ENCODE measurements at places on chromosomes 1 and 21. TPM values are rescaled to one million over a fixed set of nuclear protein-coding genes. Genes with fewer than 3 reads are reported as not detected.

Gene ANGPTL1
- total RNA-seq: not detected

Gene TMPRSS3
- 19.6 TPM for total RNA-seq

Gene TRIM67
- not detected for total RNA-seq

DNA sequence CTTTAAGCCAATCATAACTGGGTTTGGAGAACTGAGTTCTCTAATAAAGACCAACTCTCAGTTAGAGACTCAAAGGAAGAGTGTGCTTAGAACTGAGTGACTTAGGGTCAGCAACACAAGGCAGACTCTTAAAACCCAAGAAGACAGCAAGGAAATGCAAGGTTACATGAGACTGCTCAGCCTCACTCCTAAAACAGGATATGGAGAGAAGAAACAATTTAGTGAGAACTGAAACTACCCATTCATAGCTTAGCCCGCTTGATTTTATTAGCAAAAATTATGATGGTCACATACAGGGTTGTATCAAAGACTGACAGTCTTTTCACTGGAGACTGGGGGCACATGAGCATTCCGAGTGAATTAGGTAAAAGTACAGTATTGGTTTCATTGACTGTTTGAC, 78.9 kb upstream of the DMRTA2 start:
- no peaks in the 10 kb centered on the region for H3K4me1 ChIP-seq
- no peaks in the 10 kb centered on the region for H3K36me3 ChIP-seq
- H3K27me3 ChIP-seq: no peaks in the 10 kb centered on the region
- no peak for DNase-seq
- H3K4me3 ChIP-seq: no peak overlapping the region
- no peak overlapping the region for H3K27ac ChIP-seq

DNA sequence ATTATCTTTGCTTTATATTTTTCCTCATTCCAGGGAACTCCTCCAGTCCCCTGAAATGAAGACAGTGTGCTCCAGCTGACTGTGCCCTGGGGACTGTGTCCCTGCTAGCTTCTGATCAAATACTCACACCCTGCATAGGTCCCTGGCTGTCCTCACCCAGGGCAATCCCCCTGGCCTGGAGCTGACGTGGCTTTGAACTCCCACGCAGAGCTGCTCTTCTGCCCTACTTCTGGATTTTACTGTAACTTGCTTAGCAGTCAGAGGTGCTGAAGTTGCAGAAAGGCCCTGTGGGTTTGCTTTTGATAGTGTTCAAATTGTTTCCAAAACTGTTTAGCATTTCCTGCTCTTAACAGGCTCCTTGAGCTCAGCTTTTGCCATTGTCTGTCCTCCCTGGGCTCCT, 186.5 kb downstream of the FASLG start:
- no peak overlapping the region for H3K4me3 ChIP-seq
- no peak overlapping the region for H3K27ac ChIP-seq
- H3K4me1 ChIP-seq: peaks cover 11% of the 10 kb centered on the region
- no peaks in the 10 kb centered on the region for H3K36me3 ChIP-seq
- H3K27me3 ChIP-seq: no peaks in the 10 kb centered on the region

DNA sequence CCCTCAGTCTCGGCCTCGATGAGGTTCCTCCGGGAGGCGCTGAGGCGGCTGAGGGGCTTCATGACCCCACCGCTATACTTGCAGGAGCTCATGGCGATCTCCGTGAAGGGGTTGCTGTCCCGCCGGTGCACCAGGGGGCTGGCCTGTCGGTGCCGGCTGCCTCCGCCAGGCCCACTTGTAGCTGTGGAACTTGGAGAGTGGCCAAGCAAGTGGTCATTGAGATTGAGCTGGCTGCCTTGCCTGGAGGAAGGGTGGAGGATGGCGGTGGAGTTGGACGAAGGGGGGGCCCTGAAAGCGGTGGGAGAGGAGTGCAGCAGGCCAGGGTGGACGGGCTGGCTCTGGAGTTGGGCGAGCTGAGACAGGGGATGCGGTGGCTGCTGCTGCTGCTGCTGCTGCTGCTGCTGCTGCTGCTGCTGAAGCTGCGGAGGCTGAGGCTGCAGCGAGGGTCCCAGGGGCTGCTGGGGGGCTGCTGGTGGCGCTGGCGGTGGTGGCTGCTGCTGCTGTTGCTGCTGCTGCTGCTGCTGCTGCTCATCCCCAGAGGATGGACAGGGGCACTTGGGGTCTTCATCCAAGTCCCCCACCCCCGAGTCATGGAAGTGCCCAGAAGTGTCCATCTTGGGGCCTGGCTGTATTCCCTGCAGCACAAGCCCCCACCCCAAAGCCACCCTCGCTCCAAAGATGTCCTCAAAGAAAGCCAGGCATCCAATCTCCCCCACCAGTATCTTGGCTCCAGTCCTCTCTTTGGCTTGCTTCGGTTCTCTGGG, 548 bp downstream of the KCNN3 start:
- H3K4me1 ChIP-seq: no peaks in the 10 kb centered on the region
- H3K36me3 ChIP-seq: no peaks in the 10 kb centered on the region
- no peak overlapping the region for H3K27ac ChIP-seq

GRCh38 chr21:40733024-40733397, 113.9 kb downstream of the DSCAM start:
- no peaks in the 10 kb centered on the region for H3K4me1 ChIP-seq
- H3K27me3 ChIP-seq: no peaks in the 10 kb centered on the region
- H3K36me3 ChIP-seq: no peaks in the 10 kb centered on the region
- no peak overlapping the region for H3K4me3 ChIP-seq
- H3K27ac ChIP-seq: no peak overlapping the region

GRCh38 chr1:232132572-232132971, 497.4 kb downstream of the SIPA1L2 start:
- H3K27me3 ChIP-seq: peaks cover 8% of the 10 kb centered on the region
- H3K4me3 ChIP-seq: no peak overlapping the region
- H3K27ac ChIP-seq: no peak overlapping the region
- H3K36me3 ChIP-seq: no peaks in the 10 kb centered on the region
- no peak for DNase-seq
- no peaks in the 10 kb centered on the region for H3K4me1 ChIP-seq

DNA sequence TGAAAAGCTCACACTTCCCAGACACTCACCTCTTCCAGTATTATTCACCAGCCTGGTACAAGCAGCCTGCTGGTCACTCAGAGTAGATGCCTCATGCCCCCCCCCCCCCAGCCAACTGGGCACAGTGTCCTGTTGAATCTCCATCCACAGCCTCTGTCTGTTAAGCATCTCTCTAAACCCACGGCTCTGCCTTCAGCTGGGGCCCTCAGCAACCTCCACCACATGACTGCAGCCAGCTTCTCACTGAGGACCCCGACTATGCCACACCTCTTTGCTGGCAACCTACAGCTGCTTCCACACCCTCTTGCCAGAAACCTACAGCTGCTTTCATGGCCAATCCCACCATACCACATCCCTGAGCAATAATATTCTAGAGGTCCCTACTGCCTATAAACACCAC, 113.1 kb downstream of the RHOU start:
- H3K36me3 ChIP-seq: no peaks in the 10 kb centered on the region
- no peak for DNase-seq
- no peak overlapping the region for H3K27ac ChIP-seq
- no peaks in the 10 kb centered on the region for H3K27me3 ChIP-seq

- H3K27ac ChIP-seq: no peak overlapping the region
- no peak for DNase-seq
- H3K27me3 ChIP-seq: no peaks in the 10 kb centered on the region
Observed at GRCh38 chr1:46592823-46593222, 11.2 kb downstream of the MKNK1 start.

GRCh38 chr1:229158341-229158921, 112.5 kb upstream of the RAB4A start:
- no peaks in the 10 kb centered on the region for H3K36me3 ChIP-seq
- H3K4me3 ChIP-seq: no peak overlapping the region
- no peak for DNase-seq
